ENCODE measurements at places on chromosomes 1 and 21.
A peak's percentile ranks its signal among the peaks of the same experiment; 100 is the strongest.

DNA sequence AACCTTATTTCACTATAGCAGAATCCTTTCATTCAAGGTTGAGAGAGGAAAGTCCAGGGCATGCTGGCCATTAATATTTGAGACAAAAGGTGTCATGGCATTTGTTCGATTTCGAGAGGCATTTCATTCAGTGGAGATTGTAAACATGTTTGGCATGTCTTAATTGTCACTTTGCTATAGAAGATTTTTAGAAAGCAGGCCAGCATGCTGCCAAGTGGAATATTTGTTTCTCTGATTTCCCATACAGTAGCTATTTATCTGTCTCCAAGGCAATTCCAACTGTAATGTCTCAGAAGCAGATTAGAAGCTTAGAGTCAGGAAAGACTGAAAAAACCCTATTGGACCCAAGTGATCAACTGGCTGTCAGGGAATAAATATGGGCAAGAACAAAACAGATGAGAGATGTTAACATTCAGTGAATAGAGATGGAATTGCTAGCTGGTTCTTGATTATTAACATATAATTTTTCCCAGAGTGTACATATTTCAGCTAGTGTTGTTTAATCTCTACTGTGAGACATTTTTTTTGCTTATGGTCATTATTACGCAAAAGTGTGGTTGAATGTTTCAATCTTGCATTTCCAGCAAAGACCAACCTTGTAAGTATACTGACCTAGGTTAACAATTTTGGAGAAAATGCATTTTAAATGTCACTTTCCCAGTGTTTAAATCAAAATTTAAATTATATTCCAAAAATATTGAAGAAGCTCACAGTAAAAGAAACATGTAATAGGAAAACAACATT lies 174.6 kb downstream of the KCNK2 start:
- DNase-seq, result no peak

GRCh38 chr21:44948426-44949120 lies 8.7 kb downstream of the SLX9 start:
- no peak for DNase-seq

- no peak for DNase-seq
These were observed 499 bp upstream of the C4BPB start for GRCh38 chr1:207088161-207088560.

- no peak for DNase-seq
These were observed 28.1 kb downstream of the AK4 start for GRCh38 chr1:65176056-65176450.

- DNase-seq, result peak; percentile 88
These were observed 15.5 kb upstream of the CD247 start for GRCh38 chr1:167533851-167534300.

DNA sequence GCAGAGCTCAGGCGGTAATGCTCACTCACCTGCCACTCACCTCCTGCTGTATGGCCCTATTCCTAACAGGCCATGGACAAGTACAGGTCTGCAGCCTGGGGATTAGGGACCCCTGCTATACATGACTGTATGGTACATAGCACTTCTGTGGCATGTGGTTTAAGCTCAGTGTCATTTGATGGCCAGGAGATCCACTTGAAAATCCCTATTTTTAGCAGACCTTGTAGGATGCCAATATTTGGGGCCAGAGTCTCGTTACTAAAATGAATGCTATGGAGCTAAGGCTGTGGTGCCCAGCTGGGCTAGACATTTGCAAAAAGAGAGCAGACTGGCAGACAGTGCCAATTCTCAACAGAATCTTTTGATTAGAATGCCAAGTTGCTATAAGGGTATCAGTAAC lies 1.7 kb upstream of the ANGPTL7 start:
- no peak for DNase-seq

DNA sequence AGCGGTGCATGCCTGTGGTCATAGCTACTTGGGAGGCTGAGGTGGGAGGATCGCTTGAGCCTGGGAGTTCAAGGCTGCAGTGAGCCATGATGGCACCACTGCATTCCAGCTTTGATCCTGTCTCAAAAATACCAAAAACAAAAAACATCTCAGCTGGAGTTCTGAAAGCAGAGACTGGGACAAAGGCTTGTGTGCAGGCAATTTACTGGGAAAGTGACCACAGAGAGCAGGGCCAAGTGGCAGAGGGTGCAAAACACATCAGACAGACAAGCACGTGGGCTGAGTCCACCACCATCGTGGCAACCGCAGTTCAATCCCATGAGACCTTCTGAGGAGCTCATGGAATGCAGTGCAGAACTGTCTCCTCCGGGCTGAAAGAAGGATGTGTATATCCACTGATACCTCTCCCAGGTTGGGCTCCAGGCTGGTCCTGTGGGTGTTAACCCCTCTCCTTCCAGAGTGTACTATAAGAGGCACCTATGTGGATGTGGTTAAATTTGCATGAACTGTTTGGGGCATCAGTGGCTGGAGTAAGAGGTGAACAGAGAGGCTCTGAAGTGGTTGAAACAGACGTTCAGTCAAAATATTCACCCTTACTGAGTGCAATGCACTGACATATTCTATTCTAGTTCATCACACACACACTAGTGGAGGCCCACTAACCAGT lies 10.8 kb downstream of the PIGP start:
- DNase-seq, result no peak

DNA sequence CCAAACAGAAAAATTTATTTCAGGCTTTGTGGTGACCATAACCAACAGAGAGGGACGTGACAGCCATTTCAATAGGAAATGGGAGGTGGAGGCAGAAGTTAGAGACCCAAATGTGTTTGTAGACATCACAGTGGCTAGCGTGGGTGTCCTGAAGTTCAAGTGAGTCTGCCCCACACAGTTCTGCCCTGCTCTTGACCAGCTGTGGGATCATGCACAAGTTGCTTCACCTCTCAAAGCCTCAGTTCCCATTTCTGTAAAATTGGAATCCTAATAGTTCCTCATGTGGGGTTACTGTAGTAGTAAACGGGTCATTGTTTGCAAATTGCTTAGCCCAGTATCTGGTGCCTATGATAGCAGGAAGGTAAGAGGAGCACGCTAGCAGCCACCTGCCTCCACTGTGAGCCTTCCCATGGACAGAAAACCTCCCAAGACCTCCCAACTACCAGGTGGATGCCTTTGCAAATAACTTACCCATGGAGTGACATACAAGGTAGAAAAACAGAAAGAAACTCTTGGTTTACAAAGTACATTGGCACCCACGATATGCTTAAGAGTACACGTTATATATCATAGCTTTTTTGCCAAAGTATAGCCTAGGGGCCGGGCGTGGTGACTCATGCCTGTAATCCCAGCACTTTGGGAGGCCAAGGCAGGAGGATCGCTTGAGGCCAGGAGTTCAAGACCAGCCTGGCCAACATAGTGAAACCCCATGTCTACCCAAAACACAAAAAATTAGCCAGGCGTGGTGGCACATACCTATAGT lies 29.1 kb downstream of the FHAD1 start:
- no peak for DNase-seq
